ENCODE measurements at places on chromosomes 11 and 22.

DNA sequence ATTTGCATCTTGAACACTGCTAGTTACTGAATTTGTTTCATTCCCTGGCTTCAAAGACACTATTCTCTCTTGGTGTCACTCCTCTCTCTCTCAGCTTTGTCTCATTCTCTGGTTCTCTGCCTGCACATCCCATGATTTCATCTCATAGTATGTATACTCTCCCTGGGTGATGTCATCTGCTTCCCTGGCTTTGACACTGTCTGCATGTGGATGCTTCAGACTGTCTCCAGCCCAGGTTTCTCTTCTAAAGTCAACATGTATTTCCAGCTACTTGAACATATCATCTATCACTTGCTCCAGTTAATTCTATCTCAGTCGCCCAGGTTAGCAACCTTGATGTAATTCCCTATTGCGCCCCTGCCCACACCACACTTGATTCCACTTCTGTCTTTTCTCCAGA is 9.3 kb upstream of the ACAT1 start:
- DNase-seq = no peak

- no peak for DNase-seq
Measured at GRCh38 chr11:17648528-17648927, 70.8 kb upstream of the MYOD1 start.

DNA sequence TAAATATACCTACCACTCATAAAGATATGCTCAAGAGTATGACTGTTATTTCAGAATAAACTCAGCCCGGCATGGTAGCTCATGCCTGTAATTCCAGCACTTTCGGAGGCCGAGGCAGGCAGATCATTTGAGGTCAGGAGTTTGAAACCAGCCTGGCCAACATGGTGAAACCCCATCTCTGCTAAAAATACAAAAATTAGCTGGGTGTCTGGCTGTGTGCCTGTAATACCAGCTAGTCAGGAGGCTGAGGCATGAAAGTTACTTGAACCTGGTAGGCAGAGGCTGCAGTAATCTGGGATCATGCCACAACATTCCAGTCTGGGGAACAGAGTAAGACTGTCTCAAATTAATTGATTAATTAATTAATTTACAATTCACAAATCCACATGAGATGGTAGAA is 208.2 kb upstream of the PDGFD start:
- no peak for DNase-seq

GRCh38 chr11:58900479-58901420 is 38.5 kb upstream of the GLYATL1 start:
- DNase-seq = no peak

DNA sequence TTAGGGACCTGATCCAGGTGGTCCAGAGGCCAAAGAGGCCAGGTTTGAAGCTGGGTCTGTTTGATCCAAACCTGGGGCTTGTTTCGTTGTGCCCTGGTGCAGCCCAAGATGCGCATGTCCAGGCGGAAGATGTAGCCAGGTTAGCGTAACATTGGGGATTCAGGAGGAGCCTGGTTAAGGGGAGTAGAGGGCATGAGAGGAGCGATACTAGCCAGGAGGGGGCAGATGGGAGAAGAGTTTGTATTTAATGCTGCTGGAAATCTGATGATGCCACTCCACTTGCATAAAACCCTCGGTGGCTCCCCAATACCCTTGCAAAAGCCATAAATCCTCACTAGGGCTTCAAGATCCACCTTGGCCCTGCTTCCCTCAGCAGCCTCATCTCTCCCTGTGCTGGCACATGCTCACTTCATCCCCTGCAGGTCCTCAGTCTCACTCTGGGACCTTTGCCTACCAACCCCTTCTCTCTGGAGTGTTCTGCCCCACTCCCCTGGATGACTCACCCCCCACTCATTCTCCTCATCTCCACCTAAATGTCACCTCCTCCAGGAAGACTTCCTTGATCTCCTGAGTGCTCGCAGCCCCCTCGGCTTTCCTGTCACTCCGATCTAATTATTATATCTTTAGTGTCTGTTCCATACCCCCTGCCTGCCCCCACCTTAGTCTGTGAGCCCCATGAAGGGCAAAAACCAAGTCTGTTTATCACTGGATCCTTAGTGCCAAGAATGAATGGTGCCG is 95.9 kb downstream of the MIAT start:
- DNase-seq = no peak

GRCh38 chr11:12280199-12280837 is 97.1 kb upstream of the PARVA start:
- DNase-seq = no peak

DNA sequence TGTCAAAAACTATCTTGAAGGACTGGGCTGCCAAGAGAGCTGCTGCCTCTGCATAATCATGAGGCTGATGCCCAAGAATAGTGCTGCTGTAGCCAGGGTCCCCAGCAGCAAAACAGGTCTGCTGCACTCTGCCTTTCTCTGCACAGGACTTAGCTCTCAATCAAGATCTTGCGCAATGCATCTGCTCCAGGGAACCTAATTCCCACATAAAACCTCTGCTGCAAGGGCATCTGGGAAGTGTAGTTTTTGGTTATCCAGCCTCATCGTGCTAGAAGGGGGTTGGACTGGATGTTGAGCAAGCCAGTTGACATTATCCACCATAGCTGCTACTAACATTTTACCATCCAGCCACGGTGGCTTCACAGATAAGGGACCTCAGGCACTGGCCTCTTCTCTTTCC is 192.7 kb downstream of the C11orf91 start:
- DNase-seq = no peak

- DNase-seq = no peak
Measured at GRCh38 chr11:129056916-129057315, 114.2 kb upstream of the TP53AIP1 start.

DNA sequence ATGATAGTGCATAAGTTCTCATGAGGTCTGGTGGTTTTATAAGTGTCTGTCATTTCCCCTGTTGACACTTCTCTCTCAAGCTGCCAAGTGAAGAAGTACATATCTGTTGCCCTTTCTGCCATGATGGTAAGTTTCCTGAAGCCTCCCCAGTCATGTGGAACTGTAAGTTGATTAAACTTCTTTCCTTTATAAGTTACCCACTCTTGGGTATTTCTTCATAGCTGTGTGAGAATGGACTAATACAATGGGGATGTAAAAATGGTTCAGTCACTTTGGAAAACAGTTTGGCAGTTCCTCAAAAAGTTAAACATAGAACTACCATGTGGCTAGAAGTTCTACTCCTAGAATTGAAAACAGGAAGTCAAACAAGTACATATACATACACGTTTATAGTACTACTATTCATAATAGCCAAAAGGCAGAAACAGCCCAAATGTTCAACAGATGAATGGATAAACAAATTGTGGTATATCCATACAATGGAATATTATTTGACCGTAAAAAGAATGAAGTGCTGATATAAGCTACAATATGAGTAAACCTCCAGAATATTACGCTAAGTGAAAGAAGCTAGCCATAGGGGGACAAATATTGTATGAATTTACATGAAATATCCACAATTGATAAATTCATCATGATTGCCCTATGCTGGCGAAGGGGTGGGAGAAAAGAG is 16.0 kb upstream of the DKK3 start:
- no peak for DNase-seq

GRCh38 chr22:17954860-17955587 is 69.3 kb downstream of the MICAL3 start:
- no peak for DNase-seq

DNA sequence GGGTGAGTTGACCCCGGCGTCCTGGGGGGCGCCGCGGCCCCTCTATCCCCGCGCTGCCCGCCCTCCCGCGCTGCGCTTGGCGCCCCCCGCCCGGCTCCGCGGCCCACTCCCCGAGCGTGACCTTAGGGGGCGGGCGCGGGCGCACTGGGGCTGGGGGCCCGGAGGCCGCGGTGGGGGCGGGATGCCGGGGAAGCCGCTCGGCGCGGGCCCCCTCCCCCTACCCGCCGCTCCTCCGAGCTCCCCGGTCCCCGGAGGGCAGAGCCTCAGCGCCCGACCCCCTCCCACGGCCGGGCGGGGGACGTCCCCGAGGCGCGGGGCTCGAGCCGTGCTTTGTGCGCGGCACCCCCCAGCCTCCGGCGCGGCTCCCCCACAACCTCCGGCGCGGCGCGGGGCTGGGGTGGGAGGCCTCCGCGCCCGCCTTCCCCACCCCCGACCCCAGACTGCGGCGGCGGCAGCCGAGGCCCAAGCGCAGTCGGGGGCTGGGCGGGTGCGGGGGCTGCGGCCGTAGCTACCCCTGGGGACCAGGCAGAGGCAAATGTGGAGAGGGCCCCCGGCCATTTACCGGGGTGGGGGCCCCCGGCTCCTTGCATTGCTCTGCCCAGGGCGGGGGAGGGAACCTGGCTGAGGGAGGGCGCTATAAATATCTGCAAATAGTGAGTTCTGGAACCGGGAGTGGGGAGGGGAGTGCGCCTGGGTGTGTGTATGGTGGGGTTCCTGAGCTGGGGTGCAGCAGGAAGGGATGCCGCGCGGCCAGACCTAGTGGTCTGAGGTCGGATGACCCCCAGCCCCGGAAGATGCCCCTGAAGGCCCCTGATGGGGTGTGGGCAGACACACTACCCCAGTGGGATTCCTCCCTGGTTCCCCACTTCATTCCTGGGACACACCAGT is 988 bp downstream of the MGAT3 start:
- no peak for DNase-seq

- no peak for DNase-seq
Measured at GRCh38 chr11:3191586-3192324, 26.6 kb upstream of the OSBPL5 start.

- no peak for DNase-seq
Measured at GRCh38 chr11:128058580-128059208, 528.7 kb downstream of the ETS1 start.

- DNase-seq = no peak
Measured at GRCh38 chr22:38754751-38755154, 1.0 kb downstream of the SUN2 start.

- DNase-seq = no peak
Measured at GRCh38 chr22:50715776-50716175, 22.2 kb upstream of the ACR start.

DNA sequence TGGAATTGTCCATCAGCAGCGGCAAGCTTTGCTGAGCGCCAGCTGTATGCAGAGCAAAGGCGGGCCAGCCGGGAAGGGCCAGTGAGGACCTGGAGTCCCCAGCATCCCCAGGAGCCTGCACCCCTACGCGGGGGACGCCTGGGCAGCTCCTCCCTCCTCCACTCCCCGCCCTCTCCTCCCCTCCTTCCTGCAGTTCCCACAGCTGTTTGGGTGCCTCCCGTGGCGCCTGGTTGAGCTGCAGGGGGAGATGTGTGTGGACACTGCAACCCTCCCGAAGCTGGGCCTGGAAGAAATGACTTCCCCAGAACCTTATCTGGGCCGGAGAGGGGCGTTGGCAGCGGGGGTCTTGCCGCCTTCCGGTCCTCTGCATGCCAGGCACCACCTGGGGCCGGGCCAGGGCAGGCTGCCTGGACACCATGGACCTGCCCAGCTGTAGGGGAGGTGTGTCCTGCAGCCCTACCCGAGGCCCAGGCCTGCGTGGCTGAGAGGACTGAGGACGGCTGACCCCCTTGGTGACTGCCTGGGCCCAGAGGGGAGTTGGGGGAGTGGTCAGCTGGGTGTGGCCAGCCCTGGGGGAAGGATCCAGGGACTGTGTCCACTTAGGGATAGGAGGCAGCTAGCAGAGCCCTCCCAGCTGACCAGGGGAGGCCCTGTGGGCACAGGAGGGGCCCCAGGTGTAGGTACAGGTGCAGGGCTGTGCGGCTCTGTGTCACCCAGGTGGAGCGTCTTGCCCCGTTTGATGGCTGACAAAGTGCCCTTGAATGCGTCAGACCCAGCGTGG is 16.8 kb upstream of the MUC6 start:
- DNase-seq = no peak

DNA sequence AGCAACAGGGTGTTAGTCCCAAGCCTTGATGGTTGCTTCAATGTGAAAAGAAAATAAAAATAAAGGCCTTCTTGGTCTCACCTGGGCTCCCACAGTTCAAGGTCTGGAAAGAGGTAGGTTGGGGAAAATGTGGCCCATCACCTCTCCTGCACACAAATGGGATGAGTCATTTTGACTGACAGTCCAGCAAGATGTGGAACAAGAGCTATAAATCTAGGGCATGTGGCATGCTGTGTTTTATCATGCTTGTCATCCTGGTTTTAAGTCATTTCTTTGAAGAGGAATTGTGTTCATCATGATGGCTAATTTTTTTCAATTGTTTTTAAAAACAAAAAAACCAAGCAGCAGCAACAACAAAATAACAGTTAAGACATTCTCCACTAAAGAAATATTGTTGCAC is 503.7 kb downstream of the NTM start:
- DNase-seq = no peak

DNA sequence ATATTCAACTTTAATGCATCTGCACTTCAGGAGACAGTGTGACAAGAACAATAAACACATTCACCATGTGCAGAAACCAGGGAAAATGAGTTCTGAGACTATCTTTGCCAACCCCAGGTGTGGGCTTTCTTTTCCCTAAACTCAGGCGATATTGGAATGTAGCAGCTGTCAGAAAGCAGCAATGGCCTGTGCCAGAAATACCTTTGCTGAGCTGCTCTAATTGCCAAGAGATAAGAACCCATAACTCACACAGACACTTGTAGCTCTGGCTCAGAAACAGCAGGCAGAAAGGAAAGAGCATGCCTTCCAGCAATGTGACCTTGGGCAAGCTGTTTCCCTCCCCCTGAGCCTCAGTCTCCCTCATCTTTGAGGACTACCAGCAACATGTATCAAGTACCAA is 77.6 kb downstream of the PLEKHA7 start:
- no peak for DNase-seq

- DNase-seq = no peak
Measured at GRCh38 chr11:61551634-61552033, 29.2 kb downstream of the SYT7 start.

DNA sequence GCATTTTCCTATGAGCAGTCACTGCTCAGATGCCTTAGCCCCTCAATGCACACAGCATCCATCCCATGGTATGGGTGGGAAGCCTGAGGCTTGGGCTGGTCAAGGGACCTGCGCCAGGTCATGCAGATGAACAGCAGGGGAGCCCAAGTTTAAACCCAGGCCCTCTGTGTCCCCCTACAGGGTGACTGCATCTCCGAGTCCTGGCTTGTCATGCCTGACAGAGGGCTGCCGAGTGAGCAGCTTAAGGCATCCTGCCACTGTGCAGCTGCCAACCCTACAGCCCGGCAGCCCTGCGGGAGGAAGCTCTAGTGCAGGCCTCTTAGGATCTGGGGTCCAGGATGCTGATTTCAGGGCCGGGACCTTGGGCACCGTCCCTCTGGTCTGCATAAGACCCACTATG is 10.0 kb downstream of the IL2RB start:
- DNase-seq = no peak

DNA sequence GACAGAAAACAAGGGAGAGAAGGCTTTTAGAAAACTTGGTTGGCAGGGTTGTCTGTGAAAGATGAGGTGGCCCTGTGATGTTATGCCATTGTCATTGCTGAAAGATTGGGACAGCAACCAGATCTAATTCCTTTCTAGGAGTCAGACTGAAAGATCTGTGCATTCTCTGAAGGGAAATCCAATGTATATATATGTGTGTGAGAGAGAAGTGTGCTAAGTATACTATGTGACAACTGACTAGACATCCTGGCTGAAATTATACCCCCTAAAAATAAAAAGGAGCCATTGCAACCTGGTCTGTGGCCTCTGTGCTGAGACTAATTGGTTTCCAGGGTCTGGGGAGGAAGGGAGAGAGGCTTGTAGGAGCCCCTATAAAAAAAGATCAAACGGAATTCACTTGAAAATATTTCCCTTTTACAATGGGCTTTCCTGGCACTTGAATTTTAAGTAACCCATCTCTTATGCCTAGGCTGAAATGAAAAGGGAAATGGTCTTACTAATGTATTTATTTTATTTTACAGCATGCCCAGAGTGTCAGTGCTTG is 1.2 kb upstream of the MPPED2 start:
- DNase-seq = no peak

GRCh38 chr22:39097098-39098020 is at the start of gene APOBEC3H:
Gene APOBEC3H, plus strand, starts transcription at chr22:39097244. Its CDS starts 3,035 bp downstream, at chr22:39100279.
- DNase-seq = no peak
